Mesothelial cell of epicardium (in vitro differentiated cells): ENCODE measurements at places on chromosomes 16 and 17.

- DNase-seq: no peak
These were observed 401.0 kb upstream of the EEF2KMT start for GRCh38 chr16:5498562-5498961.

GRCh38 chr16:3482659-3483241 lies 12.5 kb downstream of the C16orf90 start:
- no peak for DNase-seq

- no peak for DNase-seq
These were observed 680.3 kb upstream of the SOX9 start for GRCh38 chr17:71440513-71440912.

DNA sequence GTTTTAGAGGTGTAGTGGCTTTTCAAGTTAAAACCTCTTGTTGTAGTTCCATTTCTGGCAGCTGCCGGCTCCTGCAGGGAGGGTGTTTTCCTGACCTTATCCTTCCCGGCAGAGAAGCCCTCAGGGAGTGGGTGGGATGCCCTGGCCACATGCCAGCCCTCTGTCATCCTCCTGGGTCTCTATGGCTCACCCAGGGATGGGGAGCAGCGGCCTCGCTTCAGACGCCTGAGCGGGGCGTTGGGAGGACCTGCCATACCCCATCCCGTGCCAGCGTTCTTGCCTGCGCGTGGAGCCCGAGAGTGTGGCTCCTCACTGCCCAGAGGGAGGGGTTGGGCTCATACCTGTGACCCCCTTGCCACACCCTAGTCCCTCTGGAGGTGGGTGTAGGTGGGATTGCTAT lies 11.9 kb downstream of the KCNJ12 start:
- DNase-seq: no peak

- no peak for DNase-seq
These were observed 119.6 kb upstream of the PMFBP1 start for GRCh38 chr16:72291531-72291981.

DNA sequence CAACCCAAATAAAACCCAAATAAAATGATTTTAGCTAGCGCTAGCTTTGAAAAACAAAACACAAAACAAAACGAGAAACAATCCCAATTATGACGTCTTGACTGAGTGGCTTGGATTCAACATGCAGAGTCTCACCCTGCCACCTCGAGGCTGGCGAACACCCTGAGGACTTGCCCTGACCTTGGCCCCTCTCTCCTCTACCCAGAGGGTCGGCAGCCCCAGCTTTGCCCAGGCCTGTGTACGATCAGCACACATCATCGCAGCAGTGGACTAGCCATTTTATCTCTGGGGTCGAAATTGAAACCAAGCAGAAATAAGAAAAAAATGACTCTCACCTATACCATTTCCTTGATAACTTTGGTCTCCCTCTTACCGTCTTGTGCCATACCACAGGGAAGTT lies 4.9 kb downstream of the JMJD6 start:
- no peak for DNase-seq

- DNase-seq: no peak
These were observed 42.1 kb downstream of the ENGASE start for GRCh38 chr17:79116575-79117368.

GRCh38 chr17:62611292-62611691 lies 16.2 kb upstream of the MRC2 start:
- no peak for DNase-seq

DNA sequence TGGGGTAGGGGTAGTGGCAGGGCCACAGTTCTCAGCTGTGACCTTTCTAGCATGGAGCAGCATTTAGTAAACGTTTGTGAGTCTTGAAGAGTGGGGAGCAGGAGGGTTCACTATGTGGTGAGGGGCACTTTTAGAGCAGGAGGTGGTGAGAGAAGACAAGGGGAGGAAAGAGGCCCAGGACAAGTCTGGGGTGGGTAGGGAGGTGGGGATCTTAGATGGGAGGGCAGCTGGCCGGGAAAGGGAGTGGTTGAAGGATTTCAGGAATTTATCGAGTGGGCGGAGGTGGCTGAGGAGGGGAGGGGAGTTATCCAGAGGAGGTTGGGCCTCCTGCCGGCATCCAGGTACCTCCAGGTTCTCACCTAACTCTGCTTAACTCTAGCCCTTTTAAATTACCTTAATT lies 1.9 kb downstream of the CLEC16A start:
- DNase-seq: no peak

- no peak for DNase-seq
These were observed 31.2 kb downstream of the GNA13 start for GRCh38 chr17:65025297-65025696.

GRCh38 chr16:68740628-68741346 lies 3.7 kb downstream of the CDH1 start:
- no peak for DNase-seq

DNA sequence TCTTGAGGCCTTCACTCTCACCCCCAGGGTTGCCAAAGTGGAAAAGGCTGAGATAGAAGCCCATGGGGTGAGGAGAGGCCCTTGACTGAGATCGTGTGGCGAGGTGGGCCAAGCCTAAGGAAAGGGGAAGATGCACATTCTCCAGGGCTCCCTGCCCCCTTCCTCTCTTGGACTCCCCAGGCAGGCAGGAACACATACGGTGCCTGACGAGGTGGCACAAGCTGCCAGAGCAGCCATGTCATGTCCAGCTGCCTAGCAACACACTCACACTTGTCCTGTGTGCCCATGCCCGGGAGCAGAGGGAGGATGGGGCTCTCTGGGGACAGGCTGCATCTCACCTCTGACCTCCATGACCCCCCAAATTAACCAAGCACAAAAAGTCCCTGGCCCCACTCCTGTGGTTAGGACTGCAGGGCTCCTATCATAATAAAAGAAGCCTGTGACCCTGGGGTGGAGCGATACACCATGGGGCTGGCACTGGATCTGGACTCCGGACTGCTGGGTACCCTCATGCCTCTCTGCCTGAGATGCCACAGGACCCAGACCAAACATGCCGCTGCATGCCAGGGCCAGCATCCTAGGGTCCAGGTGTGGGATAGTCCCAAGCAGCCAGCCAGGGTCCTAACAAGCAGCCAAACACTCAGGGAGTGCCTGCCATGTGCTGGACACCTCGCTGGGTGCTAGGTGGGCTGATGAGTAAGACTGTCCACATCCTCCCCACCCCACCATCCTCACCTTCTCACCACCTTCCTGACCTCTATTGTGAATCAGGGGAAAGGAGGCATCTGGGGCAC lies 2.6 kb downstream of the GIT1 start:
- no peak for DNase-seq
